Spinal cord (tissue), 10 donors: ENCODE measurements at places on chromosomes 7 and 10.

- DNase-seq = no peak
Observed at GRCh38 chr7:16940776-16941175, 59.0 kb upstream of the AGR3 start.

DNA sequence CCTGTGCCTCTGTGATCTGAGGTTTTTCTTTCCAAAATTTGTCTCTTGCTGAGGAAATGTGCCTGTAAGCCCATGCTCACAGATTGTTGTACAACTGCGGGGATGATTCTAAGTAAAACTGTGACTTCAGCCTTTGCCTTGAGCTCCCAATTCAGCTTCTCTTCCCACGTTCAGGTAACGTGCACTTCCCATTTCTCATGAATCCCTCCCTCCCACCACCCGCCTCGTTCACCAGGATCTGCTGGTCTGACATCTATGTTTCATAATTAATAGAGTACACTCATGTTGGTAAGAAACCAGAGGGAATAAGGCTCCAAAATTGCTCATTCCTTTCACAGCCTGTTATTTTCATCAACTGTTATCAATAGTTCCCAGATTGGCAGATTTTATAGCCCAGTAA, 332.6 kb upstream of the TPK1 start:
- no peak for DNase-seq

GRCh38 chr10:109159351-109159750, 764.0 kb downstream of the XPNPEP1 start:
- DNase-seq = no peak

- no peak for DNase-seq
Observed at GRCh38 chr10:69498711-69499471, 47.6 kb downstream of the TSPAN15 start.

- no peak for DNase-seq
Observed at GRCh38 chr7:44638611-44639557, 32.5 kb downstream of the OGDH start.

DNA sequence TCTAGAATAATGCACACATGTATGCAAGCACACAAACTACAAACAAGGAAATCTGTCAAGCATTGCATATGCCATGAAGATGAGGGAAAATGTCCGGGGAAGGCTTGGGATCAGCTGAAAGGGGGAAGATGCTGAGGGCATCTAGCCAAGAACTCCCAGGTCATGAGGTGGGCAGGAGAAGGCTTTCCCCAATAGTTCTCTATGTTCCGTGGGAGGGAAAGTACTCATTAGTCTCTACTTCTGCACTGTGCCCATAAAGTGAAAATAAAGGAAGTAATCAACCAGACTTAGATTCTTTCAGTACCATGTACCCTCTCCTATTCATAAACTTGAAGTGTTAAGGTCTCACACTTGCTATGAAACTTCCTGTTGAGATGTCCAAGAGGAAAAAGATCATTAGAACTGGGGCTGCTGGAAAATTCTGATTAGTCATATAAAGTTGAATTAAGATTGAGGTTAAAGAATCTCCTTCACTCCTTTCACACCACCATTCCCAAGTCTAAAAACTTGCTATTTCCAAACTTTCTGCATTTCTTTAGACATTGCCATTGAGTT, 17.1 kb upstream of the LIPF start:
- no peak for DNase-seq

DNA sequence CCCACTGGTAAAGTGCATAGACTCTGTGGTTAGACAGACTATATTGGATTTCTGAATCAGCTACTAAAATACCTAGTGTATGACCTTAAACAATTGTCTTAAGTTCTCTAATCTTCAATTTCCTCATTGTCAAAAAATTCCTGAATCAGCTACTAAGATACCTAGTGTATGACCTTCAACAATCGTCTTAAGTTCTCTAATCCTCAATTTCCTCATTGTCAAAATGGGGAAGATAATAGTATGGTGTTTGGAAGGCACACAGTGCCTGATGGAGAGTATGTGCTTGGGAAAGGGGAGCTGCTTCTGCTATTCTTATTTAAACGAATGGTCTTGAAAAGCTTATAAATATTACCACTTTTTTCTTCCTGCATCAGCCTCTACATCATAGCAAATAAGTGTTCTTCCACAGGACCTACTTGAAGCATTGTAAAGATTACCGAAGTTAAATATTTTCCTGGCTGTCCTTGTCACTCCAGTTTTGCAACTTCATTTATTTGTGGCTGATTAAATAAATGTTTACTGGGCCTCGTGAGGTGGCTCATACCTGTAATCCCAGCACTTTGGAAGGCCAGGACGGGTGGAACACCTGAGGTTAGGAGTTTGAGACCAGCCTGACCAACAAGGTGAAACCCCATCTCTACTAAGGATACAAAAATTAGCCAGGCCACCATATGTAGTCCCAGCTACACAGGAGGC, 64.4 kb upstream of the ITGA8 start:
- DNase-seq = no peak
